Fibroblast of villous mesenchyme (primary cell): ENCODE measurements at places on chromosomes 5 and 9. TPM values are rescaled to one million over a fixed set of nuclear protein-coding genes. Genes with fewer than 3 reads are reported as not detected.

GRCh38 chr9:114289106-114289505 lies 33.8 kb upstream of the ORM1 start:
- no peak for DNase-seq

DNA sequence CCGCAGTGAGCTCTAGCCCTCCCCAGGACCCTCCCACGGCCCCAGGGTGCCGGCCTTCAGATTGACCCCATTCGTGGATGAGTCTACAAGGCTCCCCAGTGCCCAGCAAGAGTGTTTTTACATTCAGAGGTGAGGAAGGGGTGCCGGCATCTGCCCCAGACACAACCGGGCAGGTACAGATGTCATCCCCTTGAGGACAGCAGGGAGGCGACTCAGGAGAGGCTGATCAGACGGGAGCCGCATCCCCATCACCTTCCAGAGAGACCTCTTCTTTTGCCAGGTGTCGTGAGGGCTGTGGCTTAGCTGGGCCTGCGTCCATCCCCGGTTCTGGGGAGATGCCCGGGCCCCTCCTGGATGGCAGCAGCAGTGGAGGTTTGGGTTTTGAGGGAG lies 4.3 kb upstream of the LRRC14B start:
- DNase-seq, result no peak

DNA sequence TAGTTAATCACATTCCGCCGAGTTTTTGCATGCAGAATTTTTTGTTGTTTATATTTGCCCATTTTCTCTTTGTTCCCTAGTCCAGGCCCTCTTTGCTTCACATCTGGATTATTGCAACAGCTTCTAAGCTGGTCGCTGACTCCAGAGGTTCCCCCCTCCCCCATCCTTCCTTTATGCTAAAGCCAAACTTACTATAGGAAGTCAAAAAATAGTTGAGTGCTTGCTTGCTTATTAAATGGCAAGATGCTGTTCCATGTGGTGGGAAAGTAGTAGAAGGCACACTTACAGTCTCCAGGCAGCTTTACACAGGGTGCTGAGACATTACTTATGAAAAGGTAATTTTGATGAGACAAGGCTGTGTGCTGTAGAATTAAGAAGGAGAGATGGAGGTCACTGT lies 1.3 kb downstream of the ZBTB34 start:
- DNase-seq, result peak; percentile 84

The BASP1 gene
- 126 and 127 TPM in 2 replicates for total RNA-seq

GRCh38 chr5:149054416-149054815 lies 8.4 kb downstream of the SH3TC2 start:
- DNase-seq, result peak; percentile 40

The SAXO1 gene
- total RNA-seq, result not detected in 2 replicates

The ZNF366 gene
- total RNA-seq, result under 0.01 TPM in 2 replicates

GRCh38 chr5:127785098-127785927 lies 82.1 kb downstream of the CCDC192 start:
- DNase-seq, result peak; percentile 73

- no peak for DNase-seq
These were observed 71.5 kb downstream of the HSPA4 start for GRCh38 chr5:133123297-133123696.

DNA sequence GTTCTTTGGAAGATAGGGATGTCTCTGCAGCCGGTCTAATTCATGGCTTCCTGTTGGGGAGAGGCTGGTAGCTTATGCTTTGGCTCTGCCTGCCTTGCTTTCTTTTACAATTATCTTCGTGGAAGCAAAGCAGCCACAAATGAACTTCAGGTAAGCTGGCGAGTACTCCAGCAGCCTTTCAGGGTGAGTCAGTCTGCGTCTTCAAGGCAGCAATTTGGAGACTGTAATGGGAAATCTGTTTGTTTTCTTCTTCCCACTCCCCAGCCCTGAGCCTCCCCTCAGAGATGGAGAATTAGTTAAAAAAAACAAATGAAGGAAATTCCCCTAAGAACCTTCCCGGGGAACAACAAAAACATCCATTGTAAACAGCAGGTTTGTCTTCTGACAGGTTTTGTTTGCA lies 100.1 kb downstream of the PSAT1 start:
- DNase-seq, result no peak

The TNC gene
- total RNA-seq, result 371 and 386 TPM in 2 replicates

GRCh38 chr5:154516475-154516874 lies 38.4 kb upstream of the HAND1 start:
- no peak for DNase-seq

- peak; percentile 65 for DNase-seq
These were observed 103.5 kb upstream of the COL5A1 start for GRCh38 chr9:134537951-134538641.

DNA sequence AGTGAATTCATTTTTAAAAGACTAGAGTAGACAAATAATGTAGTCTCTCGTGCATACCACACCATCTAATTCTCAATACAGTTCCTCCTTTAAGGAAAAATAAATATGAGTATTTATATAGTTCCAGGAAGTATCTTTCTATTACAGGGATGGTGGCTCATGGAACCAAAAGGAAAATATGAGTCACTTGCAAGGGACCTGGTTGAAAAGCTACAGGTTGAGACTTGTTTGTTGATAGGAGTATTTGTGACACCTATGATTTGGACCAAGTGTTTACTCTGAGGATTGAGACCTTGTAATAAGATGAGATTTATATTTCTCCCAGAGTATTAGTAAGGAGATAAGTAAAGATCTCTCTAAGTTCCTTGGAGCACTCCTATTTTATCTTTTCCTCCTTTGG lies 67.4 kb downstream of the CDO1 start:
- no peak for DNase-seq
